AG04450 (cell line): ENCODE measurements at places on chromosomes 11 and 22.

DNA sequence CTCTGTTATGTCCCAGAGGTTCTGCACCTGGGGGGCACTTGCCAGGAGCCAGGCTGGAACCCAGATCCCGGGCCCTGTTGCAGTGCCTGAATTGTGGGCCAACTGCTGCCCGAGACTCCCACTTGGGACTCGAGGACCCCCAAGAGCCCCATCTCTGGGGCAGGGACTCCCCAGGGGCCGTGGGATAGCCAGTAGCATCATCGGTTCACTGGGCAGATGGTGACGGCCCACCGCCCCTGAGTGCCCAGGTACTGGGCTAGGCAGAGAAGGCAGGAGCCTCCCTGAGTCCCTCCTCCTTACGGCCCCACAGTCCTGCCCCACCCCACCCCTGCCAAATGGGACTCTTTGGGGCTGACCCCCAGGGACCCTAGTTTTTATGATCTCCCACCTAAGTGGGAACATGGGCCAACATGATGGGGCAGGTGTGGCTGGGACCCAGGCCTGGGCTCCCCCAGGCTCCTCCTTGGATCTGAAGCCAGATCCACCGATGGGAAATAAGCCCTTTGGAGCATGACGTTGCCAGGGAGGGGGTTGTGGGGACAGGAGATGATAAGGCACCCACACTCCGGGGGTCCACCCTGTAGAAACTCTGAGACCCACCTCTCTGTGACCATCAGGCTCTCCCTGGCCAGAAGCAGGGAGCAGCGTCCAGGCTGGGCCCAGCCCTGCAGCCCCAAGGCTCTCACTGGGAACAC is 94.5 kb upstream of the FGF3 start:
- DNase-seq = no peak

DNA sequence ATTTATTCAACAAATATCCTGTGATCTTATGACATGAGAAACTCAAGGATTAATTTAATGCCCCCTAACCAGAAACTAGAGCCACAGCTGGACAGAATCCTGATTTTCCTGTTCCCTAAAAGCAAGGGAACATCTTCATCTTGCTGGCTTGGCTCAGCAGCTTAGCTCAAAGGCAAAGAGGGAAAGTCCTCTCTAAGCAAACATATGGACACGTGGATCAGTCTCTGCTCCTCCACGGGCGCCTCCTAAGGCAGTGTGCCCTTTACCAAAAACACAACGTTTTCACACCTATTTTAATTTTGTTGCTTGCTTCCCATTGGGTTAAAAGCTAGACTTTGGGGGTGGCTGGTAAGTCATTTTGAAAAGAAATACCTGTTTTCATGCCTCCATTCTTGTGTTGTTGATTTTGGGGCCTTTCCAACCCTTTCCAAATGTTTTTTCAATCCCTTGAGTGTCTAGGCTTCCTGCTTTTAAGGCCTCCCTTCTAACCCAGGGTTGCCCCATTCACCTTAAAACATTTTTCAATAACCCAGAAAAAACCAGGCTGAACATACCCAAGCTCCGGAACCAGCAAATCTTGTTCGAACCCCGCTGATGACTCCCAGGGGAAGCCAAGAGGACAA is 15.5 kb downstream of the SLC1A2 start:
- DNase-seq = no peak

GRCh38 chr11:102924851-102925380 is 30.6 kb downstream of the MMP13 start:
- no peak for DNase-seq

- no peak for DNase-seq
Measured at GRCh38 chr11:131423688-131424087, 53.3 kb downstream of the NTM start.

DNA sequence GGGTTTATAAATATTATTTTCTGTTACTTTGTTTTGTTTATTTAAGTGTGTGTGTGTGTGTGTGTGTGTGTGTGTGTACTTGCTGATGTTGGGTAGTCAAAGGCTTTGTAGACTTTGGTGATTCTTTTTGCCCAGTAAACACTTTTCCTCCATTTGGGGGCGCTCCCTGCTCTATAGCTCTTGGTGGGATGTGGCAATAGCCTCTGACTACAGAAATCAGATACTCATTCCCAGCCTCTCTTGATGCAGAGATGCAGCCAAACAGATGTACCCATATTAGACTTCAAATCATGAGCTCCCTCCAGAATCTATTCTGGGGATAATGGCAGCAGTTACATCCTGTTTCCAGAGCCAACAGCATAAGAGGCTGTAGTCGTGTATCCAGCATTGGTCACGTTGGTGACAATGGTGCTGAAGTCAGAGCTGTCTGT is 33.4 kb upstream of the APOL5 start:
- no peak for DNase-seq

DNA sequence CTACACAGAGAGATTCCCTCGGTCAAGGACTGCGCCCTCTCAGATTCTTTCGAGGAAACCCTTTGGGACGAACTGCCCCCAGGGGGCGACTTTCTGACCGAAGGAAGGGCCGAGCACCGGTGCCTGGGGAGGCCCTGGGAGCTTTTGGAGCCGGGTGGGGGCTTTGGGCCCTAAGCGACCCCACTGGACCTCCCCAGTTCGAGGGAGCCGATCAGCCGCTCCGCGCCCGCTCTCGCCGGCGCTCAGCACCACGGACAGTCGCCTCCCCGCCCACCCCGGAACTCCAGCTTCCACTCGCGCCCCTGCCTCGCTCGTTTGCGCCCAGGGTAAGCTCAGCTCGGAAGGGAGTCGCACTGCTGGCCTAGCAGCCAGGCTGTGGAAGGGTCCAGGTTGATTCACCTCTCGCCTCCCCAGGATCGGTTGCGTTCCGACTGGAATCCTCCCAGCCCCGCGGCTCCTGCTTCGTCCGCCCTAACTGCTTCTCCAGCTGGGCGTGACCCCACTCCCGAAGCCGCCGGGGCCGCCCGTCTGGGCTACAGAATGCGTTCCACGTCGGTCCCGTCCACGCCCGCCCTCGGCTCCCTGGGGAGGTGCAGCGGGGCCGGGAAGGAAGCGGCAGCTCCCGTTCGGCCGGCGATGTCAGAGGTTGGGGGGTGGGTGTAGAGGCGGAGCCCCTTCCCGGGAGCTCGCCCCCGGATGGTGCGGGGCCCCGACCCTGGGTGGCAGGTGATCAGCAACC is 428 bp downstream of the SCN3B start:
- DNase-seq = peak; percentile 1

DNA sequence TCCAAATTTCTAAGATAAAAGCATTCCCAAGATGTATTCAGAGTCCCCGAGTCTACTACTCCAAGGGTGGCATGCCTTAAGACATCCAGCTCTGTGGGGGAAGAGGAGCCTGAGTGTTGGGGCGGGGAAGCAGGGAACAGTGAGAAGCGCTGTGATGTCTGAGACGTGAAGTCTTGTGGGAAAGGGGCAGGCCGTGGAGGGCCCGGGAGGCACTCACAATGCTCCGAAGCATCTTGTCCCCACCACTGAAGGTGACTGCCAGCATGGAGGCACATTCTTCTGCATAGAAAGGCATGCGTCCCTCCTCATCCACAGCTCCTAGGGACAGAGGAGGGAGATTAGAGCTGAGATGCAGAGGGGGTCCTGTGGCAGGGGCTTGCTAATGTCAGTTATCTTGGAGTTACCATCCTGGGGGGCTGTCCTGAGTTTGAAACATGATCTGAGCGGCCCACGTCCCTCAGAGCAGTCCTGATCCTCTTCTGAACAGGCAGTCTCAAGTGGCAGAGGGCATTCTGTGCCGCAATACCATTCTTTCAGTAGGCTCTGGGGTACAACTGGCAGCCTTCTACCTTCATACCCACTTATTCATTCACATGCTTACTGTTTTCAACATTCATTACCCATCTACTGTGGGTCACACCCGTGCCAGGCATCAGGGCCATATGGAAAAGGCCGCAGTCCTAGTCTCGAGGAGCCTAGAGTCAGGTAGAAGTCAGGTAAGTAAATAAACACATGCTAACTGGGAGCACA is 8.7 kb downstream of the PCSK7 start:
- no peak for DNase-seq

DNA sequence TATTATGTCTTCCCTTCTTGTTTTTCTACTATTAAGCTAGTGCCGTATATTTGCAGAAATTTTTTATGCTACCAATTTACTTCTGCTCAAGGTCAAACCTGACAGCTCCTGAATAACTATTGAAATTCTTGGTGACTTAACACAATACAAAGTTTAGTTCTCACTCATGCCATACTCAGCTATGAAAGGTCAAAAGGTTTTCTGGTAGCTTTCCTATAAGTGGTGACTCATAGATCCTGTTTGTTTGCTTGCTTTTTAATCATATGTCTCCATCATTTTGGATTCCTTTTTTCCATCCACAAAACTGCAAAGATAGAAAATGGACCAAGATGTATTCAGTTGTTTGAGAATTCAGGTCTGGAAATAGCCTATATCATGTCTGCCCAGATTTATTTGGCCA is 855.8 kb upstream of the LRRC4C start:
- DNase-seq = no peak

DNA sequence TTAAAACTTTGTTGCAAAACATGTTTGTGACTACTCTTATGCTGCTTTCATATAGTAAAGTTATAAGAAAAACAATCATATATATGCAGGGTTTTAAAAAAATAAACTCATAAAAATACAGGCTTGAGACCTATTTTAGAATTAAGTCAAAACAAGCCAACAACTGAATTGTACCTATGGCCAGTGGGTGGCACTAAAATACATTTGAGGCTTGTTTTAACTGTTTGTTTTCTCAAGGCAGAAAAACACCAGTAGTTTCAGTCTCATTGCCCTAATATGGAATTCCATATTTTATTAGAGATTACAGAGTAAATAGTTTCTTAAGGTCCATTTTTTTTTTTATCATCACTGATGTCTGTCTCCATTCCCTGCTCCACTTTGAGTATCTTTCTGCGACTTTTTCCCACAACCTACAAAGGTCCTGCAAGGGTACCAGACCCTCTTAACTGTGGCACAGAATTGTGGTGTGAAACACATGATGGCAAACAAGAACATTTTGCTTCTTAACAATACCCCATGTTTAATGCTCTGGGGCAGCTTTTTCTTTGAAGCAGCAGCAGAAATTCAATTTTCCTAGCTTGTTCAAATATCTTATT is 8.5 kb upstream of the CCDC89 start:
- DNase-seq = no peak

DNA sequence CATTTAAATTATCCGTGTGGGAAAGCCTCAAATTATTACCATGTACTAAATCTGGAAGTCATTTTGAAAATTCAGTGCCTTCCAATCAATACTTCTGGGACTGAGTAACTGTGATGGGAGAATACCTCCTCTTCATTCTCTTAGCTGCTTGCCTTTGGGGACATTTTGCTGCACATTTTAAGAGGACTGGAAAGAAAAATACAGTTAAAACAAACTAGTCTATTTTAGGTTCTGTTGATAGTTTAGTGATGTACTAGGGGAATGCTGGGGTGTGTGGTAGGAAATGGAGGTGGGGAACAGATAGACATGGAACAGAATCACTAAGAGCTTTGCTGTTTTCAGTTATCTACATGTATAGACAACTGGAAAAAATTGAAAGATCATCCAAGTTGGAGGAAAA is 65.7 kb upstream of the APOA1 start:
- no peak for DNase-seq

DNA sequence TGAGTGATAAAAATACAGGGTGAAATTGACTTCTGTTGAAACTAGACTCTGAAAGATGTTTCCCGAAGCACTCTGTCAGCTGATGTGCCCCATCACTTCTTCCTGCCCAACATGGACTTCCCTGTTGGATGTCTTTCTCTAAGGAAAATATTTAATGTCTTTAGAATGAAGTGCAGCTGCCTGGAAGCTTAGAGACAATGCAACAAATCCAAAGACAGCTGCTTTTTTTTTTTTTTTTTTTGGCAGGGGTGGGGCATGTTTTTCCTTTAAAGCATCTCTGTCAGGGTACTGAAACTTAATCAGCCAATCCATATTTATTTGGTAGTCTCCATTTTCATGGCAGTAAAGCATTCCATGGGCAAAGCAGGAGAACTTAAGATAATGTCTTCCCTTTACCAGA is 5.9 kb downstream of the JAM3 start:
- DNase-seq = no peak

GRCh38 chr11:73168925-73169579 is 26.9 kb upstream of the FCHSD2 start:
- no peak for DNase-seq

GRCh38 chr22:50672471-50673230 is at the start of gene SHANK3:
SHANK3 (plus strand) TSS chr22:50672823.
- DNase-seq = no peak

DNA sequence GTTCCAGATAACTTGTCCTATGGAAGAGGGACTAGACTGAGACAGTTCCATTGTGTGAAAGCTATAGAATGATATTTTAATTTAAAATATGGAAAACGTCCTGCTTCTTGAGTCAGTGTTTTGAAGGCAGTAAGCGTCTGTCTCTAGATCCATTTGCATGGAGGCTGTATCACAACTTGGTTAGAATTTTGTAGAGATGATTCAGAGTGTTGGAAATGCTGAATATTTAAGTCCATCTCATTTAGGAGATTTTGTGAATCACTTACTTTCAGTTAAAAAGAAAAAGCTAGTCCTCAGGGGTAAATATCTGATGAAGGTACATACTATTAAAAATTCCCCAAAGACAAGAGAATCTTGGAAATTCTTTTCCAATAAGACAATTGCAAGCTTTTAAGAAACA is 72.7 kb downstream of the FANCF start:
- no peak for DNase-seq

- no peak for DNase-seq
Measured at GRCh38 chr11:120224361-120224760, 13.5 kb downstream of the OAF start.

- no peak for DNase-seq
Measured at GRCh38 chr22:30073743-30074142, 6.5 kb upstream of the HORMAD2 start.

DNA sequence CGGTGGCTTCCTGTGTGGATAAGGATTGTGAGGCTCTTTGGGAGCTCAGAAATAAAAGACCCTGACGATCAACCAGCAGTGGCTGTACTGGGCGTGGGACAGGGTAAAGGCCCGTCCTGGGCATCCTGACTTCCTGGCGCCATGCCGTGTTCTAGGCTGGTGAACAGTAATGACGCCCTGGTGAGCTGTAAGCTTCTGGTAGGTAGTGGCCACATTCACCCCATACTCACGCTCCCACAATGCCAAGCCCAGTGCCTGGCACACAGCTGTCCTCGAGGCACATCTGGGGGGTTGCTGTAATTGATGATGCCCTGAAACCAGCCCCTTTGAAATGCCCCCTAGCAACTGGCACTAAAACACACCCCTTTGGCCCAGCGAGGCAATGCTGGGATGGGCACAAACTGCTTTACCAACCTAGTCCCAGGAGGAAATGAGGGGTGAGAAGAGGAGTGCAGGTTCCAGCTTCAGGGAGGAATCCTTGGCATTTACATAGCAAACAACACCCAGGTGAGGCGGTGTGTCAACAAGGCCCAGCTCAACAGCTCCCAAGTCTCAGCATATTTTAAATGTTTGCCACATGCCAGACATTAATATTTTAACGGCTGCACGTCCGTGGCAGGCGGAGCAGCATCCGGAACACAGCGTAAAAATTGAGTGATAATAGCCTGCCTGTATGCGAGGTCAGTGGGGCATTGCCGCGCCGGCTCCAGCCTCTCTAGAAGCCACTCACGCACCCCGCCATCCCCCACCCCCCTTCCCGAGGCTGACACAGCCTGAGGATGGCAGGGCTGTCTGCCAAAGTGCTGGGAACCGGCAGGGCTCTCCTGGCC is 79.3 kb downstream of the DSCAML1 start:
- no peak for DNase-seq
